CD4-positive, alpha-beta T cell treated with Interleukin-10 for 1 hour (primary cell): ENCODE measurements at places on chromosomes 7 and 10.

GRCh38 chr10:97002670-97003069 lies 170.6 kb downstream of the LCOR start:
- DNase-seq = no peak

DNA sequence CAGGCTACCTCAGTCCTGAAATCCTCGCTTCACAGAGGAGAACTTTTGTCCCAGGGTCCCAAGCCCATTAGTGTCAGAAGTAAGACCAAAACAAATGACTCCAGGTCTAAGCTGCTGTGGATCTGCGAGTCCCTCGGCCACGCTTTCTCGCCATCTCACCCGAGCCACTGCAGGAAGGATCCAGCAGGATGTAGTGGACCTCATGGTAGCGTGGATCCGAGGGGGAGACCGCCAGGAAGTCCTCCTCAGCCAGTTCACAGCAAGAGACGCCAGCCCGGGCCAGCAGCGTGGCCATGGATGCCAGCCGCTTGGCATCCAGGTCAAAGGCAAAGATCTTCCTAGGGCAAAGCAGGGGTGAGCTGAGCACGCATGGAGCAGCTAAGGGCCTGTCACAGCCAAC lies 4.6 kb downstream of the NSUN5 start:
- DNase-seq = no peak

DNA sequence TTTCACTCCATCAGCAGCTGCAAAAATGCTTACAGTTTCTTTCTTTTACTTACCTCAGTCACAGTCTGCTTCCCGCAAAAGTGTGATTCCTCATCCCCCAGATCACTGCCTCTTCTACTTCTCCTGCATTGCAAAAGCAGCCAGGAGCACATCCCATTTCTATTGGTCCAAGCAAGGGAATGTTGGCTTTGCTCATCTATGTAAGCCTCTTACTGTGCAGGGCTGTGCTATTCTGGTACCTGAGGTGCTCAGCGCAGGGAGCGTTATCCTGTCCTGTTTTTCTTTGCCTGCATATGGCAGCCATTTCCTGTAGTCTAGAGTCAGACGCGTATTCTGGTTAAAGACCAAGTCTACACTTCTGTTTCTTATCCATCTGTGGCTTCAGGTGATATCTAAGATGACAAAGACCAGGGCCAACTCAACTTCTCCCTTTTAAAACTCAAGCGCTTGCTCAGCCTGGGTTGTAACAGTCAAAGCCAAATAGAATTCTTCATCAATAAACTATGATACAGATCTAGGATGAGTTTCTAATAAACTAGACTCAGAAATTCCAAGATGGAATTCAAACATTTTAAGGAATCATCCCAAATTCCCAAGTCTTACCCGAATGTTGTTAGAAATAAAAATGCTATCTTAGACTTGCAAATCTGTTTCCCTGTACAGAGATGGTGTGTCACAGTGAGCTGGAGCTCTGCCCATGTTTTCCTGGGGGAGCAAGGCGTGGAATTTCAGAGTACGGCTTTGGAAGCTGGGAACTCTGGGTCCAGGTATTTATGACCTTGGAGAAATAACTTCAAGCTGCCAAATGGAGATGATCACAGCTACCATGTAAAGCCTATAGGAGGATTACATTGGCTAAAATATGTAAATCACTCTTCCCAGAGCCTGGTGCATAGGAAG lies 6.1 kb upstream of the RBM17 start:
- no peak for DNase-seq

- DNase-seq = no peak
Observed at GRCh38 chr7:124752310-124752709, 13.3 kb downstream of the GPR37 start.

DNA sequence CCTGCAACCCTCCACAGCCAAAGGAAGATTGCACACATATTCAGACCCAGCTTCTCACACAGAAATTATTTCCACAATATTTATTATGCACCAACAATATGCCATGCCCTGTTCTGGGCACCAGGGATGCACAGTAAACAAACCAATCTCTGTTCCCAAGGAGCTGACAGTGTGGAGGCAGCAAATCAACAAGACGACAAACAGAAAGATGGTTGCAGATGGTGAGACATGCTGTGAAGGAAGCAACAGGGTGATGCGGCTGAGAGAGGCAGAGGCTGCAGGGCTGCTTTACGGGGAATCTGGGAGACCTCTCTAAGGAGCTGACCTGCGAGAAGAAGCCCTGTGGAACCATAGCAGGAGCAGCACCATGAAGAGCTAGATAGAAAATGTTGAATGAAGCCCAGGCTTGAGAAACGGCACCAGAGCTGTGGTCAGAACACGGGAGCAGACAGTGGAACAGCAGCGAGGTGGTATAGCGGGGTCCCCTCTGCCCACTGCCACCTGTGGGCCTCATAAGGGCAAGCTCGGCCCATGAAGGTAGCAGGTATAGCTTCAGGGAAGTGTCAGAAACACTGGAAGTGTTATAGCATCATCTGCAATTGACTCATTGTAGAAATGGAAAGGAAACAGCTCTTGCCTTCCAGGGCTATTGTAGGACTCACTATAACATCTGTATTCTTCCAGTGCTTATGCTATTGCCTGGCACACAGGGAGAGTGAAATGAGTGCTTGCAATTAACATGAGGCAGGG lies 17.4 kb downstream of the RBP3 start:
- DNase-seq = no peak

- DNase-seq = no peak
Observed at GRCh38 chr7:47069385-47070076, 512.4 kb downstream of the TNS3 start.

DNA sequence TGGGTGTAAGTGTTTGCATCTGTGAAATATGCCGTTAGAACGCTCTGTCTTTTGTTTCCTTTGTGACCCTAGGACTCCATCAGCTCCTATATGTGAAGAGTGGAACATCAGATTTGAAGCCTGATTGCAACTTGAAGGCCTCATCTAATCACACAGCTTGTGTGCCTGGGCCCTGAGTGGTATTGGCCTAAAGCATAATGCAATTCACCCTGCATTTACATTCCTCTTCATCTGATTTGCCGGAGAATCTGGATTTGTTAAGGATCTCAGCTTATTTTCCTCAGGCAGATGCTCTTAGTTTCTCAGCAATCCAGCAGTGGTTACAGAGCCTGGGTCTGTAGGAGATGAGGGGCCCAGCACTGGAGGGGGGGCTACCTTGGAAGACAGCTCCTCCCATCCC lies 183.2 kb upstream of the ITGB1 start:
- DNase-seq = peak; percentile 13

DNA sequence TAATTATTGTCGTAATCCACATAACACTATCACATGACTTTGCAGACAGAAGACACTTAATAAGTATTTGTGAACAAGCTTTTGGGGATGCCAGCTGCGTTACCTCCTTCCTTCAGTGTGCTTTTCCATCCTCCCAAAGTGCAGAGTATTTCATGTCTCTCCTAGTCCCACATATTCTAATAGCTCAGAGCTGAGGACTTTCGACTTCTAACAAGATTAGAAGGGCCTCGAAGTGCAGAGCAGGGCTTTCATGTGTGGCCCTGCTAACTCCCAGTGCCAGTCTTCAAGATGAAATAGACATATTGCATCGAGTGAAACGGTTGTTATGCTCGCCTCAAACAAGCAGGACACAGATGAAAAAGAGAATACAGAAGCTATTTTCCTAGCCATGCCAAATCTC lies 125.7 kb upstream of the RNF32 start:
- DNase-seq = no peak

DNA sequence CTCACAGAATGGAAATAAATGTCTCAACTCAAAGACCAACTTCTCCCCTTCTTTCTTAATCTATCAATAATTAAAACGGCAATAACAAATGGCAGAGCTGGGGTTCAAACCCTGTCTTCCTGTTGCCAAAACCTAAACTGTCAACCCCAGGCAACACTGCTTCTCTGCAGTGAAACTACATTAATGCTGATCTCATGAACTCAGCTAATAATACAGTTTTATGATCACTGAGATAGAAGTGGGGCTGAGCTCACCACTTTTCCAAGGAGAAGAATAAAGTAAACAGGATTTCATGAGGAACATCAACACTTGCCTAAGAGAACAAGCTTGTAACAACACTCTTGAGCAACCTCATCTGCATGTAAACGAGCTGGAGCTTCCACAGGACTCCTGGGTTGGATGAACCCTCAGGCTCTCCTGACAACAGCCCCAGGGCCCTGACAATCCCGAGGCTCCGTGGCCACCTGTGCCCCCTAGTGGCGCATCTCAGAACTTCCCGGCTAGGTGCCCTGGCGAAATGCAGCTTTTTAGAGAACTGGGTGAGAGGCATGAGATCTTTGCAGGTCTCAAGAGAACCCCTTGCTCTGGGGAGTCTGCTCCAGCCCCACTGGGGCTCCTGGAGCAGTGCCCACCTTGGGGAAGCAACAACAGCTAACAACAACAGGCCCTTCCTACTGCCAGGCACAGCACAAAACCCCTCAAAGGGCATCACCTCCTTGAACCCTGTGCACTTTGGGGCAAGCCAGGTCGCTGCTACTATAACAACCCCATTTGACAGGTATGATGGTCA lies 169.3 kb downstream of the SH3PXD2A start:
- DNase-seq = peak; percentile 81

- no peak for DNase-seq
Observed at GRCh38 chr10:5482016-5482415, 17.4 kb downstream of the CALML5 start.

GRCh38 chr7:20449176-20449575 lies 118.5 kb downstream of the ITGB8 start:
- DNase-seq = no peak

GRCh38 chr10:94292434-94293090 lies 70.2 kb downstream of the NOC3L start:
- DNase-seq = no peak

DNA sequence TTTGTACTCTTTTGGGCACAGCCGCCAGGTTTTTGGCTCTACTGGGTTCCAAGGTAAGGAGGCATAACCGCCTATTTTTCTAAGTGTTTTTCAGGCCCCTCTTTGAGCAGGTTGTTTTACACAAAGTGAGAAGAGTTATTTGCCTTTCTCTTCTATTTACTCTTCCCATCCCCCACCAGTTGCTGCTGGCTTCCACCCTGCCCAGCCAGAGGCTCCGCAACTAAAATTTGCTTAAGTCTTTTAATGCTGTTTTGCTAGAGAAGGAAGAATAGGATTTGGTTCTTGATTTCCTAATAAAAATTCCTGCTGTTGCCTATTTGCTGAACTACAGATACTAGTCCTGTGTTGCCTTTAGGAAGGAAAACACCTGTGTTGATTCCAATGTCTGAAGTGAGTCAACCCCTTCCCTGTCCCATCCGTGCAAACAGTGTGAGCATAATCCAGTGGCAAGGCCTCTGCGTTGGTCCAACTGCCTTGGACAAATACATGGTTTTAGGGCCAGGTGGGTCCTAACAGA lies 1.9 kb downstream of the PLA2G12B start:
- no peak for DNase-seq

- DNase-seq = no peak
Observed at GRCh38 chr10:103576862-103577261, 83.4 kb downstream of the NEURL1 start.

DNA sequence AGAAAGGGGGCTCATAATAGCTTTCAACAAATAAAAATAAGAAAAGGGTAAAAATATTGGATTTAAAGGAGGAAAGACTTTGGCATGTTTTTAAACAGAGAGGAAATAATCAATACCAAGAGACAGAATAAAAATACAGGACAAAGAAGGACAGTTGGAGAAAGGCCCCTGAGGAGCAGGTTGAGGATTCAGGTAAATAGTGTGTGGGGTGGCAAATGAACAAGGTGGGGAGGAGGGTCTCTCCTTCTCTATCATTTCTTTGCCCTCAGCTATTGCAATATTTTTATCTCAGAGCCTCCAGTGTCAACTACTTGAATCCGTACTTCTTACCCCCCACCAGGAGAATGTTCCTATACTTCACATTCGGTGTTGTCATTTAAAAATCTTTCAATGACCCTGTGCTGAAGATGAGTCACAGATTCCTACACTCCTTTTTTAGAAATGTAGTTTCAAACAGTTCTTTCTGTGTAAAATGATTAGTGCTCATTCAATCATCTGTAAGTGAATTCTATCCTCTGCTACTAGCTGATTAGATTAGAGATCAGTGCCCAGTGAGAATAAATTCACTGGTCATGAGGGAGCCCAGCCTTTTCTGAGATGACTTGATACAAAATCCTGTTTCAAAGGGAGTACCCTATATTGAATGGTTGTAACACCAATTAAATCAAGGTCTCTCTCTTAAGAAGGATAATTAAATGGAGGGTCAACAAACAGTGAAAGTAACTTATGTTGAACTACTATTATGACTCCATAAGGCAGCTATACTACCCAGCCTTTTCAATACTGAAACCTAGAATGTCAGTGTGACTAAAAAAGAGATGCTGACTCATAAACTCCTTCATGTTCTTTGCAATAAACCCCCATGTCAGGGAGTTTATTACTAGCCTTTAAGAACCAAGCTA lies 50.4 kb upstream of the WNT16 start:
- no peak for DNase-seq

DNA sequence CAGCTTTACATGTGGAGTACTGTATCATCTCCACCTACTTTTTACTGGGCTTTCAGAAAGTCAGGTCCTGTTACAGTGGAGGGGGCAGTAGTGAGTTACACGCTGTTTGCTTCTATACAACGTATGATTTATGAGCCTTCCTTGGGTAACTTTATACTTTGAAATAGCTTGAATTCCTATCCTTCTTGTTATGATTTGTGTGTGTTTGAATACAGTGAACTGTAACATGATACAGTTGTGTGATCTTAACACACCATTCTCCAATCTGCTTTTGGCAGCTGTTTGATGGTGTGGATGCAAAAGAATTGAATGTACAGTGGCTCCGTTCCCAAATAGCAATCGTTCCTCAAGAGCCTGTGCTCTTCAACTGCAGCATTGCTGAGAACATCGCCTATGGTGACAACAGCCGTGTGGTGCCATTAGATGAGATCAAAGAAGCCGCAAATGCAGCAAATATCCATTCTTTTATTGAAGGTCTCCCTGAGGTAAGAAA lies 41.7 kb downstream of the SP8 start:
- DNase-seq = no peak

DNA sequence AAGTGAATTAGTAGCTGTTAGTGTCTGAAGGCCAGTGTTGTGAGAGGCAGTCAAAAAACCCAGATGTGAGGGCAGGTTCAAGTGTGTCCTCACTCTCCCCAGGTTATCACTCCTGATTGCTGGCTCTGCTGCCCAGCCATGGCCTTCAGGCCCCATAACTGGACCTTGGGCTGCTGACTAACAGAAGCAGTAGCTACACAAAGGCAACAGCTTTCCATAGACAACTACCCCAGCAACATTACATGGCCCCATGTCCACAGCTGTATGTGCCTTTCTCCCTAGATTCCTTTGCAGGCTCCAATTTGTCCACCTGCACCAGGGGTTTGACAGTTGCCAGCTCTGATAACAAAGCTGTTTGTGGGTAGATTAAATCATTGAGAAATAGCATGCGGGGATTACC lies 297.8 kb downstream of the ARL4A start:
- no peak for DNase-seq

GRCh38 chr7:42174391-42174912 lies 62.6 kb downstream of the GLI3 start:
- no peak for DNase-seq

- no peak for DNase-seq
Observed at GRCh38 chr10:80501913-80502521, 35.7 kb upstream of the SH2D4B start.
